ENCODE measurements at places on chromosomes 5 and 9.

- no peak for DNase-seq
Observed at GRCh38 chr5:57768745-57769144, 286.1 kb upstream of the ACTBL2 start.

- DNase-seq: no peak
Observed at GRCh38 chr5:72474046-72474500, 33.1 kb downstream of the ZNF366 start.

GRCh38 chr9:37968228-37968701 is 64.3 kb upstream of the SLC25A51 start:
- peak; percentile 77 for DNase-seq

DNA sequence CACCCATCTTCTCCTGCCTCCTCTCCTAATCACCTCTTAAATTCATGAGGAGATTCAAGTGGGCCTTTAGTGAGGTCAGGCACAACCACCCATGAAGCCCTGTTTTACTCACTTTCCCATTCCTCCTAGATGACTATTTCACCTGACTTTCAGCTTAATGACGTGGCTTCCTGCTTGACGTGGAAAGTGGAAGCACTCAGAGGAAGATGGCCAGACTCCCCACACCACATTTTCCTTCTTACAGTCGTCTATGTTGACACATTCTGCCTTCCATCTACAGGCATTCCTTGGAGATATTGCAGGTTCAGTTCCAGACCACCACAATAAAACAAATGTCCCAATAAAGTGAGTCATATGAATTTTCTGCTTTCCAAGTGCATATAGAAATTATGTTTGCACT is 146.4 kb upstream of the TAS2R1 start:
- peak; percentile 65 for DNase-seq

GRCh38 chr5:945691-946551 is 53.2 kb downstream of the TRIP13 start:
- DNase-seq: no peak

DNA sequence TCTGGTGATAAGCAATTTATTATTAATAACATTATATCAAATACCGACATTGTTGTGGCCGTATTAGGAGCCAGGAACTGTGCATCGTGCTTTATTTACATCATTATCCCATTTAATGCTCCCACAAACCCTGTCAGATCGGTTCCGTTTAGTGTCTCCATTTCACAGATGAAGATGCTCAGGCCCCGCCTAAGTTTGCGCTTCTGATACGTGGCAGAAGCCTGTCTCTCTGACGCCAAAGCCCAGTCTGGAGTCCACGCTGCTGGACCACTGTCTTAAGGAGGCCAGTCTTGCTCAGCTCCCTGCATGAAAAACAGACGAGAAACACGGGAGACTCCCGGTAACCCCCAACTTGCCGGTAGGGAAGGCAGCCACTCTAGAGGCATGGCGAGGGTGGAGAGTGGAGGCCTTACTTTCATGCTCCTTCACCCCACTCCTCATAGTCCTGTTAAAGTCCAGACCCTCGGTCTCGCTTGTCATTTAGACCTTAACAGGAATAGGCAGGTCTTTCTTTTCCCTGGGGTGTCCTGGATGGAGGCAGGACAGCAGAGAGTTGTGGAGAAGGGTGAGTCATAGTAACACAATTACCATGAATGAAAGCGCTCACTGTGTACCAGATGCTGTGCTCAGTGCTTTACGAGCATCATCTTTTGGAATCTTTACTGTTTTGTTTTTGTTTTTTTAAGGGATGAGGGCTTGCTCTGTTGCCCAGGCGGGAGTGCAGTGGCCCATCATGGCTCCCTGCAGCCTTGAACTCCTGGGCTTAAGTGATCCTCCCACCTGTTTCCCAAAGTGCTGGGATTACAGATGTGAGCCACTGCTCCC is 872 bp downstream of the TXNDC15 start:
- DNase-seq: peak; percentile 94

- DNase-seq: no peak
Observed at GRCh38 chr9:132627106-132627505, 42.7 kb downstream of the DDX31 start.

DNA sequence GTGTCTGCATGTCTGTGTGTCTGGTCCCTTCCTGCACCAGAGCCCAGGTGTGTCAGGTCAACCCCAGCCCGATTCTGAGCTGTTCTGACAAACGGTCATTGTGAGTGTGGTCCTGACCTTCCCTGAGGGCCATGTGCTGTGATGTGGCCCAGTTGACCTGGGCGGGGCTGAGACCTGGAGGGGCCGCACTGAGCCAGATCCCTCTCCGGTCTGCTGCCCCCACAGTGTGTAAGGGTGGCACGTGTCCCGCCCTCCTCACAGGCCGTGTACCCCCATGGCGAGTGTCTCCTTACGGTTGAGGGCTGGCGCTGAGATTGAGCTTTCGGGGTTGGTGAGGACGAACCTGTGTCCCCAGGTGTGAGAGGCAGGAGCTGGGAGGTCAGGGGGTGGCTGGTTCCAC is 136.5 kb downstream of the MRPL36 start:
- no peak for DNase-seq

DNA sequence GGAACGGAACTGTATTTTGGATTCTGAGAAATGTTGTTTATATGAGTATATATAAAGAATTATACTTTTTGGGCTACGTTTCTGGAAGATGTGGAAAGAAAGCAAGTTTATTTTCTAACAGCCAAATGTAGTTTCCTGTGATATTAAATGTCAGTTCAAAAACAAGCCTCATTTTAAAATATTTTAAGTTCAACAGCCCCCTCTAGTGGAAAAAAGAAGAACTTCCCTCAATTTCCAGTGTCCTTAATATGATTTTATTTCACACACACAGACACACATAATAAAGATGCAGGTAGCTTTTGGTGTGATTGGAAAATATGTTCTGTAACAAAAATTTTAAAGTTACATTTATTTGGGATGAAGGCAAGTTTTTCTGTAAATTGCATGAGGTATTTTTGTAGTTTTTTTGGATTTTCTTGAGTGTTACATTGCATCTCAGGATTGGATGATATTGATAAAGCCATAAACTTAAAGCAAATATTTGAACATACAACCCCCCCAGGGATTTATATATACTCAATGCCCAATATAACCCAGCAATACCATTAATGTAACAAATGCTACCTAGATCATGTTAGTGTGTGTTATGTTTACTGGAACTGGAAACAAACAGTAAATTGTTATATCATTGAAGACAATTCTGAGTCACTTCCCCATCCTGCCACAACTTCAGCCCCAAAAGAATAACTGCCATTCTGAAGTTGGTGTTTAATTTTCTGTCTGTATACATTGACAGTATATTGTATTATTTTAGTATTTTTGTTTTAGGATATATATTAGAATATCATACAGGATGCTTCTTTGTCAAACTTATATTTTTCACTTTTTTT is 54.0 kb downstream of the CCDC171 start:
- DNase-seq: peak; percentile 57

- DNase-seq: no peak
Observed at GRCh38 chr5:136382791-136383190, 17.4 kb upstream of the TRPC7 start.

- no peak for DNase-seq
Observed at GRCh38 chr5:58703925-58704555, 121.2 kb downstream of the RAB3C start.

GRCh38 chr5:175216991-175217390 is 227.0 kb downstream of the DRD1 start:
- DNase-seq: no peak

- DNase-seq: no peak
Observed at GRCh38 chr9:132395560-132395959, 11.1 kb downstream of the TTF1 start.

- DNase-seq: no peak
Observed at GRCh38 chr5:116044073-116044472, 11.8 kb downstream of the ARL14EPL start.

DNA sequence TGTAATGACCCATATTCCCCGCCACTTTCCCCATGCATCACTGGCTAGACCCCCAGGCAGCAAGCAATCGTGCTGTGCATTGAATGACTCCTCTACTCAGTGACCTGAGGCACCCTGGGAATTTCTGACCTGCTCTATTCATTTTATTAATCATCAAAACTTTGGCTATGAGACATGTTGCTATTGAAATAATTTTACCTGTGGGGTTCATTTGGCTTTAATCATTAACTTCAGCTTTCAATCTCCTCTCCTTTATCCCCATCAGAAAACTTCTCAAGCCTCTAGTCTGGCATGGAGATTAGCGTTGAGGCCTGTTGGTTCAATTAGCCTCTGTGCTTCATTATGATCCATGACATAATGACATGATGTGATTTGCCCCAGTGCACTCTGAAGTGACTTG is 429.0 kb downstream of the ZNF608 start:
- no peak for DNase-seq

- peak; percentile 18 for DNase-seq
Observed at GRCh38 chr9:100455470-100455869, 17.5 kb upstream of the TMEFF1 start.

DNA sequence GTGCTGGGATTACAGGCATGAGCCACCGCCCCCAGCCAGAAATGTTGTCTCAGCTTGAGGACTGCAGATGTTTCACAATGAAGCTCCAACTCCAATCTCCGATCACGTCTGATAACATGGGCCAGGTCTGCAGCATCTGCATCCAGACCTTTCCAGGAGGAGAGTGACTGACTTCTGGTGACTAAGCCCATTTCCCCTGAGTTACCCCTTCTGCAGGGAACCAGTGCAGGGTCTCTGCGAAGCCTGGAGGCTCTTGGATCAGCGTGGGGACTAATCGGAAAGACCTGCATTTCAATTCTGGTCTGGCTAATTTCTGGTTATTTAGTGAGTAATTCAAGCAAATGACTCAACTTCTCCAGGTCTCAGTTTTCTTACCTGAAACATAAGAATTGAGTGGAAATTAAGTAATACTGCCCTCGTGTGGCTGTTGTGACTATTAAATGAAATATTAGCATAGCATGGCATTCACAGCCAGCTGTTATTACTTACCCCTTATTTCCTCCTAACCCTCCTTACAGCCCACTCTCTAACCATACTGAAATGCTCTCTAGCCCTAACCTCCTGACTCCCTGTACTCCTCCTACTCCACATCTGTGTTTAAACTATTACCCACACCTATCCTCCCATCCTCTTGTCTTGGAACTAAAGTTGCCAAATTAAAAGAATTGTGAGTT is 2.2 kb upstream of the GNPDA1 start:
- DNase-seq: peak; percentile 57

DNA sequence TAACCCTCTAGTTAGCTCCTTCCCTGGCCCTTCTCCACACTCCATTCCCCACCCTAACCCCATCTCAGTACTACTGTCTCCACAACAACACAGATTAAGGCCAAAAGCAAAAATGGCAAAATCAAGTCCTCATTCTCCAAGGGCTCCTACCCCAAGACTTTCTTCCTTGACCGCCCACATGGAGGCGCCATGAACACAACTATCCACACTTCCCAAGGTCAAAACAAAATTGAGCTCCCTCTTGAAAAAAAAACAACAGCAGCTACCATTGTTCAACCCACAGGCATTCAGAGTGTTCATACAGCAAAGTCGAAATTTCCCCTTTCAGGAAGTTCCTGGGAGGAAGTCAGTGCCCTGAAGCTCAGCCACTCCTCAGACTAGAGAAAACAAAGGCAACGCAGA is 54.4 kb downstream of the GNAQ start:
- peak; percentile 74 for DNase-seq

Measured in fibroblast of villous mesenchyme (primary cell).